ENCODE measurements at places on chromosomes 1 and 21. TPM values are rescaled to one million over a fixed set of nuclear protein-coding genes. Genes with fewer than 3 reads are reported as not detected.

BTBD8 gene
- 93.0 TPM for total RNA-seq

IFI44L gene
- 17.3 TPM for total RNA-seq

SCP2 gene
- total RNA-seq = 97.6 TPM

SLC35D1 gene
- total RNA-seq = 14.1 TPM

KRTAP12-2 gene
- total RNA-seq = not detected

LENEP gene
- total RNA-seq = 0.69 TPM

TIMM17A gene
- total RNA-seq = 74.7 TPM

STK40 gene
- total RNA-seq = 13.4 TPM

GPR37L1 gene
- total RNA-seq = 6.5 TPM

LCE1B gene
- not detected for total RNA-seq

MTARC2 gene
- total RNA-seq = 9.0 TPM
